NCI-H1436 treated with DMSO at 0.1 percent for 48 hours (cell line): ENCODE measurements at places on chromosomes 7 and 10.

DNA sequence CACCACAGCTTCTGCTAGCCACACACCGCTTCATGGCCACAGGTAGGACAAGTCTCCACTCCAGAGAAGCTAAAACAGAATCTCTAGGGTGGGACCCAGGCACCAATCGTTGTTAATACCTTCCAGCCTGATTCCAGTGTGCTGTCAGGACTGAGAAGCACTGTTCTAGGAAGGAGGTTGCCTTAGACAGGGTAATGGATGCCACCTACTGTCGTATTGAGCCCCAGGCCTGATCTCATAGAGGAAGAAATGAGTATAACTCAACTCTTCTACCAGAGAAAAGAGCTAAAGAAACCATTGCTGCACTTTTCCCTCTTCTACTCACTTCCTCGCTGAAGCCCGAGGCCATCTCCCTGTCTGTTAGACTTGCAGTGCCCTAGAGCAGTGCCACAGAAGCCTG lies 31.8 kb downstream of the CNNM1 start:
- DNase-seq, result no peak

GRCh38 chr10:75091146-75091545 lies 20.3 kb upstream of the SAMD8 start:
- DNase-seq, result no peak

DNA sequence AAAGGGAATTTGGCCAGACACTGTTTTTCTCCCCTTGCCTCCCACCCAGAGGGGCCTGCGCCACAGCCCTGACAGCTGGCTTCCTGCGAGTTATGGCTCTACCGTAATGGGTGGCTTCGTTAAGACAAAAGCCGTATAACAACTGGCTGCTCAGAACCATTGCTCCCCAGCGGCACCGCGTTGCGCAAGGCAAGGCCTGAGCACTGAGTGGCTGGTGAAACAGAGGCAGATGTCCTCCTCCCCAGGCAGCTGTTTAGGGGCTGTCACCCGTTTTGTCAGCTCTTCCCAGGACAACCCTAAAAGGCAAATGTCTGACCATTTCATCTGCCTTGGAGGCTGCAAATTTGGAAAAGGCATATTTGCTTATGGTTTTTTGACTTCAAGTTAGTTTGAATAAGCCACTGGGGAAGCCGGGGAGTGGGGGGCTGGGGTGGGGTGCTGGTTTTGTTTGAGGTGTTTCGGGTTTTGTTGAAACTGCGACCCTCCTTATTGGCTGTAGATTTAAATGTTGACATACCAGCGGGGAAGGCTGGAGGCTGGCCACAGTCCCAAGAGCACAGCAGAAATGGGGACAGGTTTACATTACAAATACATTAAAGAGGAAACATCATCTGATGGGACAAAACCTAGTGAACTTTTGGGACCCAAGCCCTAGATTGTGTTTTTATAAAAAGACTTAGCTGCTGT lies 681 bp upstream of the SPOCK2 start:
- DNase-seq, result no peak

DNA sequence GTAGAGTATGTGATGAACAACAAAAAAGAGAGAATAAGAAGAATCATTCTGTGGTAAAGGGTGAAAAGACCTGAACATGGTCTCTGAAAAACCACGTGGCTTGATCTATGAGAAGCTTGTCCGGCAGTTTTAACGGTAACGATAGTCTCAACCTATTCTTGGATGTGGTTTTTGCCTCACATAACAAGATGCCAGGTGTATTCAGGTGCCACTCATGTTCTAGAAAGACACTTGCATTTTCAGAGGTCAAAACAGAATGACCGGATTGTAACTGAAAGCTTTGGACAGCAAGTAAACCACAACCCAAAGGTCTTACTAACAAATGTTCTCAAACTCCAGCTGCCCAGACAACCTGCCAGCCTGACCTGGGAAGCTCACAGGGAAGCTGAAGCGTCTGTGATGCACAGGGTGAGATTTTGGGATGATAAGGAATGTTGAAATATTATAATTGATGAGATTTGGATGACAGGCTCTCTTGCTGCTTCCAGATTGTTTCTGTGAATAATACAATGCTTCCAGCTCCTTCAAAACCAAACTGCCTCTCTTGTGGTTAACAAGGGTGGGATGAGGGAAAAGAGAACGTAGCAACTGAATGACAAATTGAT lies 137.4 kb upstream of the GRB10 start:
- DNase-seq, result no peak

DNA sequence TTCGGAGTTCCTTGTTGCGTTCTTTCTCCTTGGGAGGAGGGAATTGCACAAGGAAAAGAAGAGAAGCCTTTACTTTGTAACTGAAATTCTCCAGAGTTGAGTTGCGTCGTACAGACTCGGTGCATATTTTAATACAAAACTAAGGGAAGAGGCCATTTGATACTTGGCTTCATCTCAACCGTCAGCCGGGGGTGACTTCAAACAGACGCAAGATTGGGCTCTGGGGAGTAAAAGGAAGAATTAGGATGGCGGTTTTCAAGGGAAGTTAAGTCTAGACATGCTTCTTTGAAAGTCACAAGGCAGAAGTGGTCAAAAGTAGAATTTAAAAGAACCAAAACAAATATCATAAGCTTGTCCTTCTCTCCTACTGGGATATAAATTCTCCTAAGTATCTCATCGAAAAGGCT lies 1.6 kb downstream of the PRR15 start:
- no peak for DNase-seq

- DNase-seq, result no peak
Measured at GRCh38 chr7:107779647-107780099, 23.4 kb downstream of the SLC26A3 start.

DNA sequence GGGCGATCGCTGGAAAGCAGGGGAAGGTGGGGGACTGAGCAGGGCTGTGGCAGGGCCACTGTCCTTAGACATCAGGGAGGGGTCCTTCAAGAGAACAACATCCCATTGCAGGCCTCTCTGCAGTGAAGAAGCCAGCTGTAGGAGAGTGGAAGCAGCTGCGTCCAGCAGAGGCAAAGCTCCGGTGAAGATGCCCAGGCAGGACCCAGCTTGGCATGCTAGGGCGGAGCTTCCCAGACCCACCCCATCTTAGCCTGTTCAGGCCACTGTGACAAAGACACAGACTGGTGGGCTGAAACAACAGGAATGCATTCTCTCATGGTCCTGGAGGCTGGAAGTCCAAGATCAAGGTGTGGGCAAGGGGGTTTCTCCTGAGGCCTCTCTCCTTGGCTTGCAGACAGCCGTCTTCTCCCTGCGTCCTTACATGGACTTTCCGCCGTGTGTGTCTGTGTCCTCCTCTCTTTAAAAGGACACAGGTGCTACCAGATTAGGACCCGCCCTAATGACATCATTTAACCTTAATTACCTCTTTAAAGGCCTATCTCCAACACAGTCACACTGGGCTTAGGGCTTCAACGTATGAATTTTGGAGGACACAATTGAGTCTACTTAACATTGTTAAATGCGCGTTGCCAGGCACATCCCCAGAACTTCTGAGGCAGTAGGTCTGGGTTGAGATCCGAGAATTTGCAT lies 178.1 kb upstream of the GRB10 start:
- no peak for DNase-seq

DNA sequence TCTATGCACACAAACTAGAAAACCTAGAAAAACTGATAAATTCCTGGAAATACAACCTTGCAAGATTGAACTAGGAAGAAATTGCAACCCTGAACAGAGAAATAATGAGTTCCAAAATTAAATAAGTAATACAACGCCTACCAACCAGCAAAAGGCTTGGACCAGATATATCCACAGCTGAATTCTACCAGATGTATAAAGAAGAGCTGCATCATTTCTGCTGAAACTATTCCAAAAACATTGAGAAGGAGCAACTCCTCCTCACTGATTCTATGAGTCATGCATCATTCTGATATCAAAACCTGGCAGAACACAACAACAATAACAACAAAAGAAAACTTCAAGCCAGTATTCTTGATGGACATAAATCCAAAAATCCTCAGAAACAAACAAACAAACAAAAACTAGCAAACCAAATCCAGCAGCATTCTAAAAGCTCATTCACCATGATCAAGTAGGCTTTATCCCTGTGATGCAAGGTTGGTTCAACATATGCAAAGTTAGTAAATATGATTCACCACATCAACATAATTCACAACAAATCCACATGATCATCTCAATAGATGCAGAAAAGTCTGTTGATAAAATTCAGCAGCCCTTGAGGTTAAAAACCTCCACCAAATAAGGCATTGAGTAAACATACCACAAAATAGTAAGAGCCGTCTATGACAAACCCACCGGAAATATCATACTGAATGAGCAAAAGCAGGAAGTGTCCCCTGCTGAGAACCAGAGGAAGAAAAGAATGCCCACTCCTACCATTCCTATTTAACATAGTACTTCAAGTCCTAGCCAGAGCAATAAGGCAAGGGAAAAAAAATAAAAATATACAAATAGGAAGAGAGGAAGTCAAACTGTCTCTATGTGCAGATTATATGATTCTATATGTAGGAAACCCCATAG lies 98.2 kb downstream of the PCDH15 start:
- no peak for DNase-seq

- DNase-seq, result no peak
Measured at GRCh38 chr7:101278461-101279292, 33.8 kb upstream of the FIS1 start.

DNA sequence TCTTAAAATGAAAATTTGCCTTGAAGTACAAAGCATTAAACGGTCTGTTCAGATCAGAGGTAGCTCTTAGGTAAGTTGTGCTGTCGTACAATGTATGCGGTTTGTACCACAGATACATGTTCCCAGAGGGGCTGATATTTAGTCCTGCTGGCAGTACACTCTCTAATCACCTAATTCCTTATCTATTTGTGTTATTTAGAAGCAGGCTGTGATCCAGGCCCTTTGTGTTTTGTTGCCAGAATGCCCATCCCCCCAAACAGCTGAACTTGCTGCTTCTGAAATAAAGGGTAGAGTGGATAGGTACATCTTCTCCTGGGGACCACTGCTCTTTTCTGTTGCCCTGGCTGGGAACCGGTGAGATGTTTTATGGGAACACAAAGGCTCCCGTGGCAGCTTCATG lies 84.5 kb downstream of the SND1 start:
- no peak for DNase-seq

DNA sequence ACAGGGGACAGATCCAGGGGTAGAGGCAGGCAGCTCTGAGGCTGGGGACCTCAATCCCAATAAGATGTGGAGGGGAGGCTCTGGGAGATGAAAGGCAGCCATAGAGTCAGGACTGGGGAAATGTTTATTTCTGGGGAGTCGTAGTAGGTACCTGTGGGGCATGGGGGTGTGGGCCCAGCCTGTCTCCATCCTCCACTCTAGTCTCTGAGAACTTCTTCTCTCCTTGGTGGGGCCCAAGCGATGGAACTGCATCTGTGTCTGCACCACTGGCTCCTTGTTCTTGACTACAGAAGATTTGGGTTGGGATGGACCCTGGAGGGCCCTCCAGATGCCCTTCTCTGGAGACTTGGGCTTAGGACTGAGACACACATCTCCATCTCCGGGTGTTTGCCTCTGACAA lies 953.9 kb upstream of the ZNF722 start:
- DNase-seq, result no peak

GRCh38 chr7:73573791-73574190 lies 4.6 kb downstream of the TBL2 start:
- DNase-seq, result no peak

DNA sequence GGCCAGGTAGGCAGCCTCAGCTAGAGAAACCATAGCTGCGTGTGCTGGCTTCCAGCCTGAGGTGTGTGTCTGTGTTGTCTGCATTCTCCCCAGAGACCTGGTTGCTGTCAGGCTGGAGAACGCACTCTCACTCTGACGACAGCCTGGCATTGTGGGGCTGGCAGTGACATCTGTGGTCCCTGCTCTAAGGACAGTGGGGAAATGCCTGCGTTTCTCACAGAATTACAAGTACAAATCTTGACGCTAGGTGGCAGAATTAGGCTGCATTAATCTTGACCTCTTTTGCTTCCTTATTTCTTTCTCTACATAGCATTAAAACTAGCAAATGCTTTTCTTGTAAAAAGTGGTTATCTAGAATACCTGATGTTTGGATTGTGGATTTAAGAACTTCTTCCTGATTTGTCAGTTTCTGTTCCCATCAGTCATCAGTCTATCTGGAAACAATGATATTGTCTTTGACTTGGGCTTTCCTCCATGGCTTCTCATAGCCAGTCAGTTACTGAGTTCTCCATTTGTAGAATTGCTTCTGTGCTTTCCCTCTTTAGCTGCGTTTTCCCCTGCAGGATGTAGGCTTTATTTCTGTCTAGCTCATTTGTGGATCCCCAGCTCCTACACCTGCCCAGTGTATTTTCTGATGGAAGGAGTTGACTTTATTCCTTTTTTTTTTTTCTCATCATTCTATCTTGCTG lies 86.0 kb downstream of the FANK1 start:
- no peak for DNase-seq

- no peak for DNase-seq
Measured at GRCh38 chr7:129550693-129551360, 48.5 kb downstream of the SMKR1 start.

DNA sequence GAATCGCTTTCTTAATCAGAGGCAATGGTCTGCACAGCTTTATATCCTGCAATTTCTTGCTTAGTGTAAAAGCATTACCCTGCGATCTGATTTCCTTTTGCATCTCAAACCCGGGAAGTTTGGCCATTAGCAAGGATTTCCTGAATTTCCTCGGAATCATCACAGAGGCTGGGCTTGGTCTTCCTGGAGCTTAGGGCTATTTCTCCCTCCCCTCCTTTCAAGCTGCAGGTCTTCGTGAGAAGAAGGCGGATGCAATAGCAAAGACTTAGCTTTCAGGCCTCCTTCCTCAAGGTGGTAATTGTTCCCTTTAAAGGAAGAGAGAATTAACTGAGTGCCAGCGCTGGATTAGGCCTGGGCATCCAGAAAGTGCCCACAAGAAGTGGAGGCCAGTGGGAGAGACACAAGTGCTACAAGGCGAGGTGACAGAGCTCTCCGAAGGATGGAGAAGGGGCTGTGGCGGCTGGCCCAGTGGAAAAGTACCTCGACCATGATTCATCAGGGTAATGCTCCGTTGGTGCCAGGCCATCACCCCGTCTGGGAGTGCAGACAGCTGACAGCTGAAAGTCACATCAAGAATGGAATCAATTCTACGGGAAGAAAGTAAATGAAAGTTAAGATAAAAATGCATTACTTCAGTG lies 4.0 kb upstream of the ARMS2 start:
- DNase-seq, result no peak

- no peak for DNase-seq
Measured at GRCh38 chr7:46781901-46782439, 799.9 kb downstream of the TNS3 start.
